Stimulated activated CD4-positive, alpha-beta T cell treated with anti-CD3 and anti-CD28 coated beads, Interleukin-2, amount 100 ng/mL, for 24 hours (primary cell): ENCODE measurements at places on chromosomes 5 and 9.

- DNase-seq: no peak
These were observed 17.4 kb downstream of the ENC1 start for GRCh38 chr5:74623006-74623611.

GRCh38 chr5:76920491-76920890, 32.4 kb upstream of the CRHBP start:
- no peak for DNase-seq

GRCh38 chr5:167953151-167953798, 338.2 kb upstream of the WWC1 start:
- DNase-seq: no peak

DNA sequence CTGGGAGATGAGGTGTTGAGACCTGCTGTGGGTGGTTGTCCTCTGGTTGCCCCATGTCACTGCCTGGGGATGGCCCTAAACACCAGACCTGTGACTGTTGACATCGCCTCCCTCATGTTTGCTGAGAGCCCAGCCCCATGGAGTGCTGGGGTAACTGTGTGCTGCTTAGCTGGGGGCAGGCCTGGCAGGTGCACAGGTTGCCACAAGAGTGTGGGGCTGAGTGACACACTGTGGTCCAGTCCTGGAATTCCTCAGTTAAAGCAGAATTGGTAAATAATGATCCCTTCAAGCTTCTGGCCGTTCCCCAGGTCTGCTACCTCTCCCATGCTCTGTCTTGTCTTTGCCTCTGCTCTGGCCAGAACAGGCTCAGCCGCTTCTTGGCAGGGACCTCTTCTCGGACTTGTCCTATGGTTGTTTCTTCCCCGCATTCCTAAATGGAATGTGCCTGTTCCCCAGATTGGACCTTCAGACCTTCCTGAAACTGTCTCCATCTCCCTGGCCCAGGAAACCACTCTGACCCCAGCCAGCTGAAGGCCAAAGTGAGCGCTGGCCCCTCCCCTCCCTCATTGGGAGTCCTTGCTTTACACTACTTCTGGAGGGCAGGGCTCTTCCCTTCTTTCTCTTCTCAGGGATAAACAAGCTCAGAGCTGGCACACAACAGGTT, 61.2 kb upstream of the PITX1 start:
- no peak for DNase-seq

GRCh38 chr5:68557162-68557936, 341.8 kb downstream of the PIK3R1 start:
- no peak for DNase-seq

DNA sequence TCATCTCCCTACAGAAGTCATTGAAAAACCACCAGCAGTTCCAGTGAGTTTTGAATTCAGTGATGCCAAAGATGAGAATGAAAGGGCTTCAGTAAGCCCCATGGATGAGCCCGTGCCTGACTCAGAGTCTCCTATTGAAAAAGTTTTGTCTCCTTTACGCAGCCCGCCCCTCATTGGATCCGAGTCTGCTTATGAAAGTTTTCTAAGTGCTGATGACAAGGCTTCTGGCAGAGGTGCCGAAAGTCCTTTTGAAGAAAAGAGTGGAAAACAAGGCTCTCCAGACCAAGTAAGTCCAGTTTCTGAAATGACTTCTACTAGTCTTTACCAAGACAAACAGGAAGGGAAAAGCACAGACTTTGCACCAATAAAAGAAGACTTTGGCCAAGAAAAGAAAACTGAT, 90.1 kb downstream of the MAP1B start:
- DNase-seq: no peak

DNA sequence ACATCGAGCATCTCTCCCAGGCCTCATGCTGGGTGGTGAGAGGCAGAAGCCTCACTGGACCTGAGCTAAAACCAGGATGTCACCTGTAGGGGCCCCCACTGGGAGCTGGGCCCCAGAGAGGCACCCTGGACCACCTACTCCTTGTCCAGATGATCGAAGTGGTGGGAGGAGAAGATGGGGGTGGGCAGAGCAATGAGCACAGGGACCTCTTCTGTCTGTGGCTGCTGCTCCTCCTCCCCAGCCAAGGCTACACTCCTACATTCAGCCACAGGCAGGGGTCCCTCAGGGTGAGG, 227.5 kb downstream of the CACNA1B start:
- no peak for DNase-seq

- no peak for DNase-seq
These were observed 19.7 kb downstream of the FBXW11 start for GRCh38 chr5:171986772-171987171.

DNA sequence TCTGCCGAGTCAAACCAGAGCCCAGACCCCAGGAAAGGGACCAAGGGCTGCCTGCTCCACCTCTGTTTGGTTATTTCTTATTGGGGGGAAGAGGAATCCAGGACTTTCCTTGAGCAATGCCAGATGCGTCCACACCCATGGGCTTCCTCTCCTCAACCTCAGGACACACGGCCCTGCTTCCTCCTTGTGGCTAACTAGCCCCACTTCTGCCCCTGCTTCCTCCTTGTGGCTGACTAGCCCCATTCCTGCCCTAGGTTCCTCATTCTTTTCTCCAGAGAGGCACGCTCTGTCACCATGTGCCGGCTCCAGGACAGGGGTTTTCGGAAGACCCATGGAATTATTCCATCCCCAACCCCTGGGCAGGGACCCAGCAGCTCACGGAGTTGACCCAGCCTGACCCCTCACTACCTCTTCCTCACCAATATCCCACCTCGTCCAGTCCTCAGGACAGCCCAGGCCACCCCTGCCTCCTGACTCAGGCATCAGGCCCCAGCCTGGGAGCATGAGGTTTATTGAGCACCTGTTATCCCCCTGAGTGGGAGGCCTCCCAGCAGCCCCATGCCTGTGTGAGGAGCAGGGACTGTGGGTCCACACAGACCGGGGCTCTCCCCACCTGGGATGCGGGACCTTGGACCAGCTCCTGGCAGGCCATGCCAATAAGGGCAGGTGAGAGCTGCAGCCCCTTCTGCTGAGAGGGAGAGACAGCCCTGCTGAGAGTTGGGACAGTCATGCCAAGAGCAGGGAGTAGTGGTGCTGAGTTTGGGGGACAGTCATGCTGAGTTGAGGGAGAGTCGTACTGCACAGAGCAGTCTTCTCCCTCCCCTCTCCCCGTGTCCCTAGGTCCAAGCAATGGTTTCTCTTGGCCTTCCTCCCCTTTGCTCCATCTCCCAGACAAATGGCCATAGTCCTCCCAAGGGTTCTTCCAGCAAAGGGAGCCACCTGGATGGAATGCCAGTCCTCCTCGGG, 11.8 kb upstream of the FCN1 start:
- no peak for DNase-seq

DNA sequence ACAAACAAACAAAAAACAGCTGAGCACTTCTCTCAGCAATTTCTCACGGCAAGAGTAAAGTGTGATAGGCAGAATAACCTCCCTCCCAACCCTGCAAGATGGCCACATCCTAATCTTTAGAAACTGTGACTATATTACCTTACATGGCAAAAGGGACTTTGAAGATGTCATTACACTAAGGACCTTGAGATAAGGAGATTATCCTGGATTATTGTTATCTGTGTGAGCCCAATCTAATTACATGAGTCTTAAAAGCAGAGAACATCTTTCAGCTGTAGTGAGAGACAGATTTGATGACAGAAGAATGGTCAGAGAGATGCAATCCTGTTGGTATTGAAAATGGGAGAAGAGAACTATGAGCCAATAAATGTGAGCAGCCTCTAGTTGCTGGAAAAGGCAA, 347.9 kb downstream of the CDH9 start:
- DNase-seq: no peak

GRCh38 chr5:16074358-16074757, 105.2 kb downstream of the MARCHF11 start:
- no peak for DNase-seq

- no peak for DNase-seq
These were observed 17.9 kb upstream of the PAM start for GRCh38 chr5:102737161-102737560.

DNA sequence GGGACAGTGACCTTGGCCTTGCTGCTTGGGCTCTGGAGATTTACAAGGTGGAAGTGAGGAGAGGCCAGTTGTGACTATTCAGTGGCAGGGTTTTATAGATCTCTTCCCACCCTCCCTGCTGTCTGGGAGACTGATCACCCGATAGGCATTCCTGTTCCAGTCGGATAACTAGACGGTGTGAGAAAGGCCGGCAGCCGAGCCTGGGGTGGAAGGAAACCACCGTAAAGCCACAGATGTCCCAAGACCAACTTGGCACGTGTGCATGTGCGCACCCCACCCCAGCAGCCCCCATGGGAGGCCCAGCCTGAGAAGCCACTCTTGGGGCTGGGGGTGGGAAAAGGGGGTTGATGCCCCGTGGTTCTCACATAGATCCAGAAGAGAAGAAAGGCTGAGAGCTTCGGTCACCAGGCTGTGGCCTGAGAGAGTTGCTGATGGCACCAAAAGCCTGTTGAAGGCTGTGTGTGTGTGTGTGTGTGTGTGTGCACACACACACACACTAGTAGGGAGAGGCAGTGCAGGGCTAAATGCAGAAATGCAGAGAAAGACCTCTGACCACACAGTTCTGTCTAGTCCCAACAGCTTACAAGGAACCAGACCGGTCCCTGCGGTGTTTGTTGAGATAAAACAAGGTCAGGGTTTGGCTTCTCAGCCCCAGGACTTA, 225.8 kb downstream of the FANCC start:
- no peak for DNase-seq

- no peak for DNase-seq
These were observed 24.8 kb upstream of the PRDM9 start for GRCh38 chr5:23482642-23483041.

DNA sequence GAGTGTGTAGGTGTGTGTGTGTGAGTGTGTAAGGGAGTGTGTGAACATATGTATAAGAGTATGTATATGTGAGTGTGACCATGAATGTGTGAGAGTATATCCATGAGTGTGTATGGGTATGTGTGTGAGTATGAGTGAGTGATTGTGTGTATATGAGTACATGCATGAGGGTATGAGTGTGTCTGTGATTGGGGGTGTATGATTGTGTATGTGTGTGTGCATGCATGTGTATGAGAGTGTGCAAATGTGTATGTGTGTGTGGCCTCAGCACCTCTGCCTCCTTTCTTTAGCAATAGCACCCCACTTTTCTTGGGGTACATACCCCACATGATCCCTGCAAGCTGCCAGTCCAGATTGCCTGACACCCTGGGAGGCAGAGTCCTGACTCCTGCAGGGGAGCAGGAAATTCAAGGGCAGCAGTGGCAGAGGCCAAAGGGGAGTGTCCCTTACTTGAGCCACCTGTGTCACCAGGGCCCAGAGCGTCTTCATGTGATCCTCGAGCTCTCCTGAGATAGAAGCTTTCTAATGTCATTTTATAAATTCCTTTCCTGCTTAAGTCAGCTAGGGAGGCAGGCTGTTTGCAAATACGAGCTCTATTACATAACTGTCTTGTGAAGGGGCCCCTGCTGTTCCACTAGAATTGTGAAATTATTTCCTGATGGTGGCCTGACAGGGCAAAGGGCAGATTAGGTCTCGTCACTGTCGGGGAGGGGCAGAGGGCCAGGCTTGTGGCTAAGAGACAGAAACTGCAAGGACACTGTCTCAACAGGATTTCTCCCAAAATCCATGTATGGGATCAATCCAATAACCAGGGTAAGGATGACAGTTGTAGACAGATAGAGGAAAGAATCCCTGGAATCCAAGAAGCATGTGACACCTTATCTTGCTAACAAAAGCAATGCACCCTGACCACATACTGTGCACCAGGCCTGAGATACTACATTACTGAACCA, 389.1 kb downstream of the GADD45G start:
- no peak for DNase-seq

DNA sequence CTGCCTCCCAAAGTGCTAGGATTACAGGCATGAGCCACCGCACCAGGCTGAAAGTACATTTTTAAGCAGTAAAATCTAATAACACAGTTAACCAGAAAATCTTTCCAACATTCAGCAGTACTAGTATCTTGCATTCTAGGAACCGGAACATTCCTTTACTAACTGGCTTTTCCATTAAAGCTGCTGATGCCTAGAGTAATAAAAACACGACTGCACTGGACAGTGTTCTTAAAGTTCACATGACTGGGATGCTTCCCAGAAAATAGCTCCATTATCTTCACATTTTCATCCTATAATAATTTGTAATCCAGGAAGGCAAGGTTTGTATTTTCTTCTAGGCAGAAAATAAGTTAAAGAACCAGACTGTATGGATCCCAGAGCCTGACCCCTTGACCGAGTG, 9.8 kb downstream of the PTPN3 start:
- DNase-seq: no peak

GRCh38 chr5:177446200-177447065, at the start of gene PRR7:
Gene PRR7 (plus strand): TSS chr5:177446814. CDS start chr5:177455068, 8,254 bp downstream.
- peak; percentile 79 for DNase-seq

DNA sequence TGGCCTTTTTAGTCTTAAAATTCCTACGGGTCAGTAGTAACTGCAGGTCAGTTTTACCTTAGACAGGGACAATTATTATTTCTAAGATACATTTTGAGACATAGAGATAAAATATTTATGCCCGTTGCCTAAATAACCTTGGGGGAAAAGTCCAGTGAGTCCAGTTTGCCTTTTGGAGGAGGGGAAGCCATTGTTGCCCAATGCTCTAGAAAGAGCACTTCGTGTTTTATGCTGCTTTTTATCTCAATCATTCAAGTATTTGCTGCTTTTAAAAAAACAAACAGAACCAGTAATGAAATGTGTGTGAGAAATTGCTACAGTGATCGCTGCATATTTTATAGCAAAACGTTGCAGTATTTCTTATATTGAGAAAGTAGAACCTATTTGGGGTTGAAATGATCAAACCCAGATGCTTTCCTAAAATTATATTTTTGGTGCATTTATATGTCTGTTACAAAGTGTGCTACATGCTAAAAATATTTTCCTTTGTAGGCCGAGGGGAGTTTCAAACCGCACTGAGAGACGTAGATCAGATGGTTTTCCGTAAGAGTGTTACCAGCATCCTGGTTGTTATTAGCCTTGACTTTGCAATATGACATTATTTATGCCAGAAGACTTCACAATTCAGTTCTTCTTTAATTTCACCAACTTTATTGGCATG, 266.8 kb downstream of the AOPEP start:
- no peak for DNase-seq

GRCh38 chr5:81080809-81081460, 120.8 kb downstream of the RASGRF2 start:
- no peak for DNase-seq

GRCh38 chr9:88976890-88977257, 14.4 kb upstream of the S1PR3 start:
- DNase-seq: peak; percentile 13

DNA sequence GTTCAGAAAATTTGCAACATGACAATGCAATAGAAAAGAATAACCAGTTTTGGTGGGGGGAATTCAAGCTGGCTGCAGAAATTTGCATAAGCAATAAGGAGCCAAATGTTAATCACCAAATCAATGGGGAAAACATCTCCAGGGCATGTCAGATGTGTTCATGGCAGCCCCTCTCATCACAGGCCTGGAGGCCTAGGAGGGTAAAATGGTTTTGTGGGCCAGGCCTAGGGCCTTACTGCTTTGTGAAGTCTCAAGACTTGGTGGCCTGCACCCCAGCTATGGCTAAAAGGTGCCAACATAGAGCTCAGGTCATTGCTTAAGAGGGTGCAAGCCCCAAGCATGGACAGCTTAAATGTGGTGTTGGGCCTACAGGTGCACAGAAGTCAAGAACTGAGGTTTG, 29.7 kb upstream of the SLC36A1 start:
- DNase-seq: no peak

DNA sequence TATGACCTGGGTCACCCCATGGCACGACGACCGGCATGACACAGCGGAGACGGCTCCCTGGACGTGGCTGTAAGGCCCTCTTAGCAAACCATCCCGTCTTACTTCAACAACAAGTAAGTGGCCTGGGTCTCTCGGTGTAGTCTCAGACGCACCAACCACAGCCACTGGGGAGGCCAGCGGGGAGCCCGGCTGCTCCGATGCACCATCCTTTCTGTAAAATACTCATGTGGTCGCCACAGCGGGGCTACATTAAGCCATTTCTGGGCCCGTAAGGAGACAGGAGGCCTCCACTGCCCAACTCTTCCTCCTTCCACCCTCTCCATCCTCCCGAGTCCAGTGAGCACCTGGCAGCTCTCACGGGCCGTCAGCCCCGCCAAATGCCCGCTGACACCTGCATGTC, 4.7 kb downstream of the QSOX2 start:
- DNase-seq: no peak
